ENCODE measurements at places on chromosomes 6 and 20.
A peak's percentile ranks its signal among the peaks of the same experiment; 100 is the strongest.

DNA sequence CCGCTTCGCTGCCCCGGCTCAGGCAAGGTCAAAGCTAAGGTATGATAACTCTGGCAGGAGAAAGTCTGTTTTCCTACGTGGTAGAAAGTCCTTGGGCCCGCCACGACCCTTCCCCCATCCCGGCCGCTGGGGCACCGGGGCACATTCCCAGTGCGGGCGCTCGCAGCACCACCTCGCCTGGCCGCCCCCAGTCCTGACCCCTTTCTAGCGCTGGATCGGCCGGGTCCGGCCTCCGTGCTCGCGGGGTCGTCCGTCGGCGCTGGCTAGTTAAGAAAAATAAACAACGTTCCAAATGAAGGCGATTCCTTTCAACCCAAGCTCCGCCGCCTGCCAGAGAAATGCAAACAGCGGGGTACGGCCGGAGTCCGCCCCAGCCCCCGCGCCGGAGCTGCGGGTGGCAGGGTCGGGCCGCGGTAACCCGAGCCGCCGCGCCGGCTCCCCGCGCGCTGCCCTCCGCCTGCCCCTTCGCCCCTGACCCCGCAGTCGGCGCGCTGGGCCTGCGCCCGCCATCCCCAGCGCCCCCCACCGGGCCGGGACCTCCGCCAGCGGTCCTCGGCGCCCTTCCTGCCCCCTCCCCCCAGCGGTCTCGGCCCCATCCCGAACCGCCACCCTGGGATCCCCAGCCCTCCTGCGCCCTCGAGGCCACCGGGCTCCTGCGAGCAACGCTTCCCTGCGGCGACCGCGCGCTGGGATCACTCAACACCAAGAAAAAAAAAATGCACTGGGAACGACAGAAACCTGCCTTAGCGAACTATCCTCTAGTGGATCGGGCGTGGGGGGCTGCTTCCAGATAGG lies 37.6 kb downstream of the NCR2 start:
- no peak for DNase-seq

DNA sequence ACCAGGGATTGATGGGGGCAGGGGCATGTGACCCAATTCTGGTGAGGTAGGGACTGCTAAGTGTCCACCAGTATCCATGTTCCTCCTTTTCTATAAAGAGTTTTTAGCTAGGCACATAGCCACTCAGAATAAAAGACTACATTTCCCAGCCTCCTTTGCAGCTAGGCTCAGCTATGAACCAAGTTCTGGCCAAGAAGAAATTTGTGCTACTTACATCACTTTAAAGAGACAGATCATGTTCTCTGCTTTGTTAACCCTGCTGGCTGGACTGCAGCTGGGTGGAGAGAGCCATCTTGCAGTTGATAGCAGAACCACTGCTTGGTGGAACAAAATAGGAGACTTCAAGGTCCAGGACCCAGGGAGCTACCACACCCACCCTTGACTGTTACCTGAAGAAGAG lies 5.3 kb upstream of the CCM2L start:
- DNase-seq: no peak

- DNase-seq: peak; percentile 22
Measured at GRCh38 chr6:68638230-68638900, 3.3 kb downstream of the ADGRB3 start.

- DNase-seq: no peak
Measured at GRCh38 chr20:52049001-52049731, 142.4 kb downstream of the ZFP64 start.

- no peak for DNase-seq
Measured at GRCh38 chr6:3523271-3523670, 66.4 kb upstream of the SLC22A23 start.

DNA sequence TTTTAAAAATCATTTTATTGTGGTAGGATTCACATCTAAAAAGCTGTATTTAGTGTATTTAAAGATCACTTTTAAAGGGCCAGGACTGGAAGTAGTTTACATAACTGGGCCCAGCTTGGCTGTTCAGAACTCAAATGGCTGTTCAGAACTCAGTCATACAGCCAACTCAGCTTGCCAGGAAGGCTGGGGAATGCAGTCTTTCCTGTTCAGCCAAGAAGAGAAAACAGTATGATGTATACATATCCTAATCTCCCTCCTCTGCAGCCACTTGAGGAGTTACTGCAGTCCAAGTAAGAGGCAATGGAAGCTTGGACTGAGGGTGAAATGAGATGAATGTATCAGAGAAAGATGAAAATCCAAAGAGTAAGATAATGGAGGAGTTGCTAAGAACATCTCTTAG lies 24.6 kb downstream of the DSTN start:
- no peak for DNase-seq

DNA sequence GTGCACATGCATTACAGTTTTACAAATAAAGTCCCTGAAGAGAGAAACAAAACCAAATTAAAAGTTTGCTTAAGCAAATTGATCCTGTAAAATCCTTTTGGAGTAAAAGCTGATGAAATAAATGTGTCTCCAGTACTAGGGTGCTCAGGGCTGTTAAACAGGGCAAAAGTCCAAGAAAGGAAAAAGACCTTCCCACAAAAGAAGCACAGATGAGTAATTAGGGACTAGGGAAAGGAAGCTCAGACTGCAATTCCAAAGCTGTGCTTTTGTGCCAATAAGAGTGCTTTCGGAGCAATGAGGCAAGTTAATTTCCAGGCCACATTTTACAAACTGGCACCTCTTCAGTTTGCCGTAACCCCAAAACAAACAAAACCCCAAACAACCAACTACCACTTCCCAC lies 10.4 kb upstream of the RNF182 start:
- no peak for DNase-seq

DNA sequence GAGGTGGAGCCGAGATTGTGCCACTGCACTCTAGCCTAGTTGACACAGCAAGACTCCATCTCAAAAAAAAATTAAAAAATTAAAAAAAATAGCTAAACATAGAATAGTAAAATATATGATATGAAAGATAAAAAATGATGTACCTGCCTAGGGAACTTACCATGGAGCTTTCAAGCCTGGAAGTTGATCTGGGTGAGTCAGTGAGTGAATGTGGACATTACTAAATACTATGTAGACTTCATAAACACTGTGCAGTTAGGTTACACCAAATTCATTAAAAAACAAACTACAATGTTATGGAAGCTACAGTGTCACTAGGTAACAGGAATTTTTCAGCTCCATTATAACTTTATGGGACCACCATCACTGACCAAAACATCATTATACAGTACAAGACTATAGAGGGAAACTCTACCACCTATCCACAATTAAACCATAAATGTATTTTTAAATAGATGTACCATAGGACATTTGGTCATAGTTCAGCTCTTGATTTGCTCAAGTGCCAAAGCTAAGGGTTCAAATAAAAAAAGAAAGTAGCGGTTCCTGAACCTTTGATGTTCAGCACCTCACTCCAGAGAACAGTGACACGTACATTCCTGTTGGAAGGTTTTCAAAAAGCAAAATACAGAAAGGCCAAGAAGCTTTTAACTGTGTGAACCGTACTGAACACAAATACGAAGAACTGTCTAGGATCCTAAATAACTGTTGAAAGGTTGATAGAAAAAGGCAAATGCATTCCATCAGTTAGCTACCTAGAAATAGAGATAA lies 52.4 kb upstream of the SPDEF start:
- DNase-seq: no peak

- DNase-seq: no peak
Measured at GRCh38 chr6:111423960-111424846, 58.8 kb downstream of the REV3L start.

- DNase-seq: no peak
Measured at GRCh38 chr6:37373822-37374471, 20.2 kb downstream of the RNF8 start.

- DNase-seq: no peak
Measured at GRCh38 chr6:53103993-53104675, 38.9 kb downstream of the FBXO9 start.

- no peak for DNase-seq
Measured at GRCh38 chr6:23417133-23417532, 708.9 kb upstream of the NRSN1 start.

DNA sequence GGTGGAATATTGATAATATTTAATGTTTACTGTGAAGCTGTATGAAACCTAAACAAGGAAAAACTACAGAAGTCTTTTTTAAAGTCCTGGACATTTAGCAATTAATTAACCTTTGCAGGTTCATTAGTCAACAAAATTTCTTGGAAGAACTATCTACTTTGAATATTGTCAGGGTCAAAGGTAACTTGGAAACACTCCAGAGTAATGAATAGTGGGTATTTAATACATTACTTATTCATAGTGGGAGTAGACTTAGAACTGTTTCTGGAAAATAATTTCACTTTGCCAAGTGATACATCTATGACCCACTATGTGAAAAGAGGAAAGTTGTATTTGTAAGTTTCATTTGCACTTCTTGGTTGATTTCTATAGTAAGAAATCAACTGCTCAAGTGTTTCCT lies 319.1 kb downstream of the TFAP2B start:
- DNase-seq: no peak

DNA sequence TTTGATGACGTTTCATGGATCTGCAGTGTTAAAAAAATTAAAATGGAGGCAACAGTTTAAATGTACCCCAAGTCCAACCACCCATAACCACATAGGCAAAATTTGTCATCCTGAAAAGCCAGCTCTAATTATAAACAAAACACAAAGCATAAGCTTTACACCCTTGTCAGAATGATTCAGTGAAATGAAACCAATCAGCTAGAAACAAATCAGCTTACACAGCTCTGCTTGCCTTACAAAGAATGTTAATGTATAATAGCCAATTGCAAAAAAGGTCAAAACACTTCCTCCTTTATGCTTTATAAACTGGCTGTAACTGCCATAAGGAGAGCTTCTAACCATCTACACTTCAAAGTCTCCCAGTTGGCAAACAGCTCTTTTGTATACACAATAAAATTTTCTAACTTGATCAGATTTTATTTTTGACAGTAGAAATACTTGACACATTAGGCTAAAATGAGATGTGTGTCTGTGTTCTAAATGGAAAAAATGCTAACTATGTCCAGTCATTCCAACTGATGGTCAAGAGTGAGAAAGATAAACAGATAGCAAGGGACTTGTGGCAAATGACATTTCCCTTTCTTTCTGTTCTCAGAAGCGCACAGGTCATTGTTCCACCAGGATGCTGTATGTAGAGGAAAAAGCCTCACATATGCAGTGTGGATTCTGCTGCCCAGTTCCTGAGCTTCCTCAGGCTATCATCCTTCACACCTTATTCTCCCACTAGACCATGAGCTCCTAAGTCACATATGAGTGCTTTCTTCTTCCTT lies 344.3 kb upstream of the ID4 start:
- no peak for DNase-seq

GRCh38 chr20:1390581-1391403 lies 2.1 kb downstream of the FKBP1A start:
- DNase-seq: no peak

GRCh38 chr20:33995053-33995831 lies 1.5 kb downstream of the RALY start:
- DNase-seq: no peak

DNA sequence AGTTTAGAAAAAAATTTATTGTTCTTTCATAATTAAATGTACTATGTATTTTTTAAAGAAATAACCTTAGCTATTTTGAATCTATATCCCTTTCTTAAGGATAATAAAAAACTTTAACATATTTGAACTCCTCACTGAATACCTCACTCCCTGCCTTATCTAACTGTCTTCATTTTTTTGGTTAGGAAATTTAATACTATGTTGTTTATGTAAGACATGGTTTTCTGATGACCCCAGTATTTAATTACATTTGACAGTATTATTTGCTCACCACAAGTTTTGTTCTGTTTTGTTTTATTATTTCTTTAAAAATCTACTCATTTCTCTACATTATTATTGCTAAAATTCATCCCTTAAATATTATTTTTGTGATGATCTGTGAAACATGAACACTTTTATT lies 394.4 kb upstream of the ADGRB3 start:
- DNase-seq: no peak

- no peak for DNase-seq
Measured at GRCh38 chr6:149235130-149235561, 82.4 kb upstream of the TAB2 start.

DNA sequence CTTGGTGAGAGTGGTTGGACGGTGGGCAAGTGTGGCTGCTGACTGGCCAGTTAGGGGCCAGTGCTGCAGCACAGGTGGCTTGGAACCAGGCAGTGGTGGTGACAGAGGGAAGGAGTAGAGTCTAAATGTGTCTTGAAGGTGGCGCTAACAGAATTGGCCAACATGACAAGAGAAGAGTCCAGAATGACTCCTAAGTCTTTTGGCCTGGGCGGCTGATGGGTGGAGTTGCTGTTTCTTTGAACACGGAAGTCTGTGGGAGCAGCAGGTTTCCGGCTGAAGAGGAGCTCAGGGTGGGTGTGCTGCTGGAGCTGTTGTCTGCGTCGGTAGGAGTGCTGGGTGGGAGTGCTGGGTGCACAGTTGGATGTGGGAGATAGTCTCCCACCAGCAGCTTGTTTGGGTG lies 10.1 kb downstream of the LSM14B start:
- no peak for DNase-seq

- DNase-seq: no peak
Measured at GRCh38 chr6:149233056-149233715, 84.3 kb upstream of the TAB2 start.

DNA sequence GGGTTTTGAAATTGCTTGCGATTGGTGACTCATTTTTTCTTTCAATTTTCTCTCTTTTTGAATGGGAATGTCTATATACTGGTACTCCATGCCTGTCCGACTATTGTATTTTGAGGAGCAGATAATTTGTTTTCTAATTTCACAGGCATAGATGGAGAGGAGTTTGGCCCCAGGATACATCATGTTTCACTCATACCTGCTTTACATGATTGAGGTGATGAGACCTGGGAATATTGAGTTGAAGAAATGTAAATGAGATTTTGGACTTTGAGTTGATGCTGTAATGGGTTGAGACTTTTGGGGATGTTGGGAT lies 253.1 kb upstream of the RAB32 start:
- no peak for DNase-seq

GRCh38 chr6:128500014-128500413 lies 20.4 kb downstream of the PTPRK start:
- DNase-seq: no peak

DNA sequence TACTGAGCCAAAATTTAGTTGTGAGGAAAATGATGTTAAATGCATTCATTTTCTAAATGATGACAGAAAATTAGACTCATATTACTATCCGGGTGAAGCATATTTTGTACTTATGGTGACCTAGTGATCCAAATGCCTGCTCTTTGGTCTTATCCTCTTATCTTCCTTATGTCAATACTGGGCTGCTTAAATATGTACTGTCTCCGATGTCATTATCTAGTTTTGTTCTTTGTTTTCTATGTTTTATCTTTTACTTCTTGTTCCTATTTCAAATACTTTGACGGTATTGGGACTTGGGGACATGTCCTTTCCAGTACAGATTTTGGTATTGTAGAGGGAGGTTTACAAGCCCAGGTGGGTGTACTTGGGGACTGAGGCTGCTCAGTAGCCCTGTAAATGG lies 124.6 kb upstream of the ESR1 start:
- DNase-seq: no peak

Measured in WERI-Rb-1 (cell line).